G401 (cell line): ENCODE measurements at places on chromosomes 5 and 9.
A peak's percentile ranks its signal among the peaks of the same experiment; 100 is the strongest.

DNA sequence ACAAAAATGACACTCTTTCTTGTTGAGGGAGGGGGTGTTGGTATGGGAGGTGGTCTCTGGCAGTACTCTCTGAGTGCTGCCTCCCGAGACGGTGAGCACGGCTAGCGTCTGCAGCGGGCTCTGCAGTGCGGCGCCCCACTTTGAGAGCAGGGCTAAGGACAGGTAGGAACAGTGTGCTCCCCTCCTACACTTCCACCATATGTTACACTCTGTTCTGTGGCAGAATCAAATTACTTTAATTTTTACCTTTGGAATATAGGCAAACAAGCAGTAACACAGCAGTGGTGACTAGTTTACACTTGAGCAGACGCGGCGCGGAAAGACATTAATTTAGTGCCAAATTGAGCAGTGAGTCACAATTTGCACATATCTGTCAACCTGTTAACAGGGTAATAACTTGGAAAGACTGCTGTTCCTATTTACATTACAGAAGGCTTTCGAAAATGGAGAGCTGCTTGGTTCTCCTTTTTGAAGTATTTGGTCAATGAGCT is 136.3 kb downstream of the MED27 start:
- DNase-seq = peak; percentile 87

GRCh38 chr9:127805620-127806019 is 2.9 kb downstream of the FPGS start:
- peak; percentile 23 for DNase-seq

DNA sequence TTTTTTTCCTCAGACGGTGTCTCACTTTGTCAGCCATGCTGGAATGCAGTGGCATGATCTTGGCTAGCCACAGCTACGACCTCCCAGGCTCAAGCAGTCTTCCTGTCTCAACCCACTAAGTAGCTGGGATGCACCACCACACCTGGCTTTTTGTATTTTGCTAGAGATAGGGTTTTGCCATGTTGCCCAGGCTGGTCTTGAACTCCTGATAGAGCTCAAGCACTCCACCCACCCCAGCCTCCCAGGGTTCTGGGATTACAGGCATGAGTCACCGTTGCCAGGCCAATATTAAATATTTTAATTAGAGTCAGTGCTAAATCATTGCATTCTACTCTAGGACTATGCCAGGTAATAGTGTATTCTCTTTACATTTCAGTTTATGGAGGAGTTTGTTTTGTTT is 41.5 kb downstream of the UBE2R2 start:
- DNase-seq = no peak

GRCh38 chr5:100575815-100576214 is 40.6 kb downstream of the FAM174A start:
- DNase-seq = no peak

DNA sequence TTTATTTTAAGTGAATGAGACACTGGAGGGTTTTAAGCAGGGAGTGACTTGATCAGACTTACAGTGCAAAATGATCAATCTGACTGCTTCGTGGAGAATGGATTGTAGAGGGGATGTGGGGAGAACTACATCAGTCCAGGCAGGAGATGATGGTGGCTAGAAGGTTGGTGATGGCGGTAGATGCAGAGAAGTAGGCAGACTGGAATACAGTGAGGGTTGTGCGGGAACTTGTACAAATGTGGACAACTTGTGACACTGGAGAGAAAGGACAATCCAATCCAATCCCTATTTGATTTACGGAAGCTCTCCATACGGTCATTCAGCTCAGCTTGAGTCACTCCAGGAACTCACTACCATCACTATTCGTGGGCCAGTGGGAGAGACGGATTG is 593 bp downstream of the TIGD6 start:
- no peak for DNase-seq

GRCh38 chr5:1926071-1926440 is 43.3 kb upstream of the IRX4 start:
- DNase-seq = no peak

- no peak for DNase-seq
Measured at GRCh38 chr9:93291536-93292287, 107.8 kb downstream of the WNK2 start.

DNA sequence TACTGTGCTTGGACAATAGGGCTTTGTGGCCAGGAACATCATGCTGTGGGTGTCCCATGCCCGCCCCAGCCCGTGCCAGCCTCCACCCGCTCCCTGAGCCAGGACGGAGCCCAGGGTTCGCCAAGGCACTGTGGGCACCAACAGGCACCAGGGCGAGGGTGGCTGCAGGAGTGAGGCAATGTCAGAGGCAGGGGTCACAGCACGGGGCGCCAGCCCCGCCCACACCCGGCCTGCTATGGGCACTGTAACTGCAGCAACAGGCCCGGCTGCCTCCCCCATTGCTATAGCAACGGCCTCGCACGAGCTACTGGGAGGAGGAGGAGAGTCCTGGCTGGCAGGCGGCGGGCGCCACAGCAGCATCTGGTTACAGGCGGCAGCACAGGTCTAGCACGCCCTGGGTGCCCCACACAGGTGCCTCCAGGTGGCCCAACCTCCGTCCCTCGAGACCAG is 2.5 kb downstream of the ABCA2 start:
- peak; percentile 75 for DNase-seq

- peak; percentile 91 for DNase-seq
Measured at GRCh38 chr9:121725008-121725775, 73.8 kb downstream of the DAB2IP start.

GRCh38 chr5:178425621-178426068 is 164.5 kb downstream of the COL23A1 start:
- DNase-seq = no peak

DNA sequence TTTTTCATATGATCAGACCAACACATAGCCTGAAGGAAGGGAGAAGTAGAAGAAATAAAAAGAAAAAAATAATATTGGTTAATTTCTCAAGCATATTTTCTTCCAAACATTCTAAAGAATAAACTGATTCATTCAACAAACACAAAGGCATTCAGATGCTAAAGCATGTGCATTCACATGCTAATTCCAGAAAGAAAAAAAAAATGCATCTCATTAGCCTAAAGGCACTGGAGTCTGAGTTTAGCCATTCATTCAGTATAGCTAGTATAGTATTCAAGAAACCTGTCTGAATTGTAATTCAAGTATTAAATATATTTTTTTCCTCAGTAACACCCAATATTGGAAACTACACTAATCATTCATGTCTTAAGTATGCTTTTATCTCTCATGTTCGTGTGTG is 61.0 kb upstream of the FER start:
- no peak for DNase-seq
